Skin of body (tissue), 3 donors: ENCODE measurements at places on chromosomes 6 and 20. TPM values are rescaled to one million over a fixed set of nuclear protein-coding genes. Genes with fewer than 3 reads are reported as not detected.

DNA sequence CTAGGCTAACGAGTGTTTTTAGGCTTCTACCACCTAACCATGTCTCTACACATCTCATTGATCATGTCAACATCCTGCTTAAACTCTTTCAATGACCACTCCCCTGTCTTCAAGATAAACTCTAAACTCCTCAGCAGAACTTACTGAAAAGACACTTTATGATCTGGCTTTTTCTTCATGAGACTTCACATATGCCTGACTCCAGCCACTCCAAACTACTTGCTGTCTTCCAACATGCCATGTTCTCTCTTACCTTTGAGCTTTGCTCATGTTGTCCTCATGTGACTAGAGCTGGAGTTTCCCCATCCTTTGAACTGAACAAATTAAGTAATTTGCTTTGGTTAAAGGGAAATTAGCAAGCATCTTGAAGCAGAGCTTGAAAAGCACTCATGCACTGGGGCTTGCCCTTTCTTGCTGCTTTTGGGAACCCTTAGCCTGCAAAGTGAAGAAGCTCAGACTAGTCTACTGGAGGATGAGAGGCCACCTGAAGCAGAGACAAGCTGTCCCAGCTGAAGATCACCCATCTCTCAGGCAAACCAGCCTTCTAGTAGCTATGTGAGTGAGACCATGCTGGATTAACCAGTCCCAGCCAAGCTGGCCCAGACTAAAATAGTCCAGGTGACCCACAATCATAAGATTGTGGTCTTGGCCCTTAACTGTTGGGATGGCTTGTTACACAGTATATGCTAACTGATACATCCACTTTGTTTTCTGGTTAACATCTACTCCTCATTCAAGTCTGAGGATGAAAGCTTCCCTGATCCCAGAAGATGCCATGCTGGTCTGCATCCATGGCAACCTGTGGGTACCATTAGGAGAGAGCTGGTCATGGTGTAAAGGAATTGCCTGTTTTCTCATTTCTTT, 235.8 kb downstream of the GMPR start:
- DNase-seq, result no peak

DNA sequence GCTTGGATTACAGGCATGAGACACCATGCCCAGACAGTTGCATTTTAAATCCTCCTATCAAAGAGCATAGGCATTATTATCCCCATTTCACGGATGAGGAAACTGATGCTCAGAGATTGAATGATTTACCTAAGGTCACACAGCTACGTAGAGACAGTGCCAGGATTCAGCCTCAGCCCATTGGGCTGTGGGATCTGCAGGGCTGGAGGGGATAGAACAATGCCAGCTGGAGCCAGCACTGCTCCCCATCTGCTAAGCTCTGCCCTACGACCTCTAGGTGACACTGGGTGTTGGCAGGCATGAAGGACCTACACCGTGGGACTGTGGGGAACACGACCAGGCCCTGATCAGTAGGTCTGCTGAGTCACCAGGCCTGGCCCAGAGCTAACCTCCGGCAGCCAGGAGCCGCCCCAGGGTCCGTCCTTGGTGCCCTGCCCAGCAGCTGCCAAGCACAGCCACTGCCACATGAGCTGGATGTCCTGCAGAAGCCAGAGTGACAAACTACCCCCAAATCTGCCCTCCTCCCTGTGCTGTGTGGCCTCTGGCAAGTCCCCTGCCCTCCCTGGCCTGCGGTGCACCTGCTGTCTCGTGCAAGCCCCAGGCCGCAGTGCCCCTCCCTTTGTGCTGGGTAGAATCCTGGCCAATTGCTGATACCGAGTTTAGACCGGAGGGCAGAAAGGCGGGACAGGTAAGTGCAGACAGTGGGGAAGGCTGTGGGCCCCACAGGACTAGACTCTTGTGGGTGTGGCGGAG, 47.6 kb upstream of the PTGIS start:
- DNase-seq, result no peak

DNA sequence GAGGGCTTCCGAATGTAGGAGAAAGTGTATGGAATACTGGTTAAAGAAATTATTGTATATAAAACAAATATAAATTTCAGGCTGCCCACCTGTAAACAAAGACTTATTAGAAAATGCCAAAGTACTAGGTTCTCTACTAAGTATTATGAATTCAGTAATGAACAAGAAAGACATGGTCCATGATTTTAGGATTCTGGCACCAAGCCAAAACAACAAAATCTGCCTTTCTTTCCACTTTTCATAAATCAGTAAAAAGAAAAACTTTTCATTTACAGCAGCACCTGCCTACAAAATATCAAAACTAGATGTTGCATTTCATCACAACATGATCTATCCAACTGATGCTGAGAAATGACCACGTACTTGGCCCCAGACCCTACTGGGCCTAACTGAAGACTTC, 14.5 kb upstream of the SNRPB start:
- DNase-seq, result no peak

- no peak for DNase-seq
Measured at GRCh38 chr6:147872002-147872401, 363.5 kb downstream of the SAMD5 start.

CALHM6 gene
- total RNA-seq, result 3.4 TPM

ZSCAN12 gene
- 8.1 TPM for total RNA-seq
